Tibial nerve (tissue), 4 donors: ENCODE measurements at places on chromosomes 12 and 14. TPM values are rescaled to one million over a fixed set of nuclear protein-coding genes. Genes with fewer than 3 reads are reported as not detected.

GRCh38 chr14:84095681-84096080, 1434.3 kb upstream of the FLRT2 start:
- H3K36me3 ChIP-seq = no peaks in the 10 kb centered on the region
- no peak overlapping the region for H3K27ac ChIP-seq
- H3K4me3 ChIP-seq = no peak overlapping the region
- no peaks in the 10 kb centered on the region for H3K27me3 ChIP-seq
- no peaks in the 10 kb centered on the region for H3K4me1 ChIP-seq

GRCh38 chr14:102854091-102854703, 68.3 kb upstream of the AMN start:
- no peaks in the 10 kb centered on the region for H3K36me3 ChIP-seq
- no peak overlapping the region for H3K4me3 ChIP-seq
- no peaks in the 10 kb centered on the region for H3K4me1 ChIP-seq

DNA sequence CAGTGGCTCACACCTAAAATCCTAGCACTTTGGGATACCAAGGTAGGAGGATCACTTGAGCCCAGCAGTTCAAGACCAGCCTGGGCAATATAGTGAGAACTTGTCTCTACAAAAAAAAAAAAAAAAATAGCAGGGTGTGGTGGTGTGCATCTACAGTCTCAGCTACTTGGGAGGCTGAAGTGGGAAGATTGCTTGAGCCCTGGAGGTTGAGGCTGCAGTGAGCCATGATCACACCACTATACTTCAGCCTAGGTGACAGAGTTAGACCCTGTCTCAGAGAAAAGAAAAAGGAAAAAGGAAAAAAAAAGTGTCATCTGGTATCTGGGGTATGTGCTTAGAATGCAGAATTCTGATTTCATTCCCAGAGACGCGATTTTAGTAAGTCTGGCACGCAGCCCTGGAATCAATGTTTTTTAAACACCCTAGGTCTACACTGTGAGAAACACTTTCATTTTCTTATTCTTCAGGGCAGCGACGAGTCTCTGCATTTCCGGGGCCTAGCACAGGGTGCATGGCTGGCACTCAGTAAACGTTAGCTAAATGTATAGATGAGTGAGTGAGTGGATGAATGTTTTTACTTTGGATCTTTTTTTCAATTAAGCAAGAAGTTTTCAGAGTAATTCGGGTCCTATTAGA, 243.8 kb upstream of the PWP1 start:
- H3K27me3 ChIP-seq = no peaks in the 10 kb centered on the region
- no peaks in the 10 kb centered on the region for H3K4me1 ChIP-seq
- H3K27ac ChIP-seq = no peak overlapping the region

DNA sequence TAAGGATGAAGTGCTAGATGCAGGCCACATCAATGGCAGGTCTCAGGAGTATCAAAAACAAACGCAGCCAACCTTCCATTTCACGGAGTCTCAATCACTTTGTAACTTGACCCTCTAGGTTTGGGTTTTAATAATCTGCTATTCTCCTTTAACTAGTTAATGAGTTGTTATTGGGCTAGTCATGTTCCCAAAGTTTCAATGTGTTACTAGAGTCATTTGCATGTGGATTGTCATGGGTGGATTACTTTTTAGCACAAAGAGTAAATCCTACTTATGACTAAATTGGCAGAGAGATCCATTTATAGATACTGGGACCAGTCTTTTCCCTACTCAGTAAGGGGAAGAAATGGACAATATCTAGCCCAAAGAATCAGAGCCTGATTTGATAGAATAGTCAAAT, 151.0 kb downstream of the BCAT1 start:
- H3K4me3 ChIP-seq = no peak overlapping the region
- H3K27me3 ChIP-seq = no peaks in the 10 kb centered on the region
- no peaks in the 10 kb centered on the region for H3K4me1 ChIP-seq
- no peak overlapping the region for H3K27ac ChIP-seq
- no peak for DNase-seq

- H3K4me1 ChIP-seq = no peaks in the 10 kb centered on the region
- no peak overlapping the region for H3K4me3 ChIP-seq
- no peak overlapping the region for H3K27ac ChIP-seq
- no peaks in the 10 kb centered on the region for H3K27me3 ChIP-seq
These were observed 84.2 kb downstream of the EFCAB11 start for GRCh38 chr14:89870316-89870715.

- H3K27me3 ChIP-seq = no peaks in the 10 kb centered on the region
- no peaks in the 10 kb centered on the region for H3K4me1 ChIP-seq
- H3K27ac ChIP-seq = no peak overlapping the region
- no peak overlapping the region for H3K4me3 ChIP-seq
These were observed 1524.7 kb upstream of the TMEM132C start for GRCh38 chr12:126742241-126742641.

DNA sequence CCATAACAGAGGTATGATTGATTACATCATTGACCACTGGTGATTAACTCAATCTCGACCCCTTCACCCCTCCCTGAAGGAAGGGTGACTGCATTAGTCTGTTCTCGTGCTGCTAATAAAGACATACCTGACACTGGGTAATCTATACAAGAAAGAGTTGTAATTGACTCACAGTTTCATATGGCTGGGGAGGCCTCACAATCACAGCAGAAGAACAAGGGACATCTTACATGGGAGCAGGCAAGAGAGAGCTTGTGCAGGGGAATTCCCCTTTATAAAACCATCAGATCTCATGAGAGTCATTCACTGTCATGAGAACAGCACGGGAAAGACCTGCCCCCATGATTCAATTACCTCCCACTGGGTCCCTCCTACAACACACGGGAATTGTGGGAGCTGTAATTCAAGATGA, 55.9 kb upstream of the TMCC3 start:
- H3K27ac ChIP-seq = no peak overlapping the region
- no peaks in the 10 kb centered on the region for H3K27me3 ChIP-seq
- no peak for DNase-seq
- H3K36me3 ChIP-seq = no peaks in the 10 kb centered on the region
- H3K4me1 ChIP-seq = no peaks in the 10 kb centered on the region

- no peak overlapping the region for H3K27ac ChIP-seq
- H3K4me3 ChIP-seq = no peak overlapping the region
- H3K4me1 ChIP-seq = no peaks in the 10 kb centered on the region
- no peaks in the 10 kb centered on the region for H3K27me3 ChIP-seq
- no peaks in the 10 kb centered on the region for H3K36me3 ChIP-seq
These were observed 159.4 kb downstream of the TSPAN9 start for GRCh38 chr12:3236345-3237187.

DNA sequence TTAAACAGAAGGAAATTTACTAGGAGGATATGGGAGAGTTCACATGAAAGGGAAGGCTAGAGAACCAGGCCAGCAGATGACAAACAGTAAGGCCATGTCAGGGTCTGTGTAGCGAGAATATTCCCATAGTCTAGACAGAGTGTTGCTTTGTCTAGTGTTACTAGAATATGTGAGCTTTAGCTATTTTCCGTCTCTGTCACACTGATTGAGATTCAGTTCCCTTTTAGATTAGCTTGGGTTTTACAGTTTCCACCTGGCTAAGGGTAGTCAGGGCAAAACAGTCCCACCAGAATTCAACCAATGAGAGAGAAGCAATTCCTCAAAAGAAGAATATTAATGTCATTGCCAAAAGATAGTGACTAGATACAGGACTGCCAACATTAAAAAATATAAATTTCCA, 82.8 kb upstream of the MDM1 start:
- DNase-seq = no peak
- H3K27me3 ChIP-seq = no peaks in the 10 kb centered on the region
- peaks cover 9% of the 10 kb centered on the region for H3K4me1 ChIP-seq
- no peak overlapping the region for H3K27ac ChIP-seq
- no peaks in the 10 kb centered on the region for H3K36me3 ChIP-seq

- no peak overlapping the region for H3K27ac ChIP-seq
- no peaks in the 10 kb centered on the region for H3K4me1 ChIP-seq
- DNase-seq = no peak
- H3K4me3 ChIP-seq = no peak overlapping the region
These were observed 985.7 kb upstream of the FBXO33 start for GRCh38 chr14:40417777-40418401.

DNA sequence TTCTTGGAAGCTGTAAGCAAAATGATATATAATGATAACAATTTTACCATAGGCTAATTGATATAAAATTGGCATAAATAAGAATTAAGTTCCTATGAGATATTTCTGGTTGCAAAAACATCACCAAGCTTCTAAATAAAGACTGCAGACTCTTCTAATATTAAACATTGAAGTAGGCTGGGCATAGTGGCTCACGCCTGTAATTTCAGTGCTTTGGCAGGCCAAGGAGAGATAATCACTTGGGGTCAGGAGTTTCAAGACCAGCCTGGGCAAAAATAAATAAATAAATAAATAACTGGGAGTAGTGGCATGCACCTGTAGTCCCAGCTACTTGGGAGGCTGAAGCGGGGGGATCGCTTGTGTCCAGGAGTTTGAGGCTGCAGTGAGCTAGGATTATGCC, 71.8 kb downstream of the NPAS3 start:
- H3K4me1 ChIP-seq = no peaks in the 10 kb centered on the region
- no peaks in the 10 kb centered on the region for H3K27me3 ChIP-seq
- H3K36me3 ChIP-seq = no peaks in the 10 kb centered on the region
- H3K4me3 ChIP-seq = no peak overlapping the region
- DNase-seq = no peak
- H3K27ac ChIP-seq = no peak overlapping the region

DNA sequence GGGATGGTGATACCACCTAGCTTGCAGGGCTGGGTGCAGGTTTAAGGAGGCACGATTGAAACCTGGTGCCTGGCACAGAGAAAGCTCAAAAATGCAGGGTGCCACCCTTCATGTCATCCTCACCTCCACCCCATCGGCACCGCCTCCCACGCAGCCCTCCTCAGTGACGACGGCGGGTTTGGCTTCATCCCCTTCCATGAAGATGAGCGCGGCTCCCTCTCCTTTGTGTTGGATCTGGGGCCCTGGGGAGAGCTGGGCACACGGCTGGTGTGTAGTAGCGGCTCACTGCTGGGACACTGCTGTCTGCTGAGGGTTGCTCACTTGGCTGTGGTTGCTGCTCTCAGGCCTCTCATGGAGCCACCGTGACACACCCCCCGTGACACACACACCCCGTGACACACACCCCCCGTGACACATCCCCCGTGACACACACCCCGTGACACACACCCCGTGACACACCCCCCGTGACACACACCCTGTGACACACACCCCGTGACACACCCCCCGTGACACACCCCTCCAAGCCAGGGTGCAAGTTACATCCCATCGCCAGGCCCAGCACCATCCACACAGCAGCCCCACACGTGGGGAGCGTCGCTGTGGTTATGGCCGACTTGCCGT, 42.9 kb upstream of the FZD10 start:
- H3K27me3 ChIP-seq = no peaks in the 10 kb centered on the region
- no peak for DNase-seq
- no peaks in the 10 kb centered on the region for H3K36me3 ChIP-seq
- no peaks in the 10 kb centered on the region for H3K4me1 ChIP-seq

The KRT8 gene
- total RNA-seq = 0.20 TPM

The ACSM4 gene
- not detected for total RNA-seq

The C14orf180 gene
- total RNA-seq = 8.4 TPM

The LRTM2 gene
- not detected for total RNA-seq

The ADGRD1 gene
- 179 TPM for total RNA-seq

The CLEC14A gene
- total RNA-seq = 66.9 TPM

The PMEL gene
- total RNA-seq = not detected

The ANG gene
- total RNA-seq = 31.2 TPM
